H9 (cell line): ENCODE measurements at places on chromosomes 5 and 9. TPM values are rescaled to one million over a fixed set of nuclear protein-coding genes. Genes with fewer than 3 reads are reported as not detected.

Gene PAX5
- 0.39 and 0.75 TPM in 2 replicates for total RNA-seq

Gene PCDHA3
- 0.20 TPM in 1 of 2 replicates, not detected in the other for total RNA-seq

Gene VCAN
- 271 and 278 TPM in 2 replicates for total RNA-seq

Gene NDUFS4
- 92.9 and 95.9 TPM in 2 replicates for total RNA-seq

Gene MARVELD2
- total RNA-seq, result 29.5 and 30.3 TPM in 2 replicates

Gene GFI1B
- not detected in 2 replicates for total RNA-seq

Gene PLPP6
- 7.1 and 7.6 TPM in 2 replicates for total RNA-seq

Gene C5orf46
- total RNA-seq, result not detected in 2 replicates

Gene LMBRD2
- total RNA-seq, result 4.3 and 5.3 TPM in 2 replicates

Gene PHYKPL
- total RNA-seq, result 40.9 and 48.8 TPM in 2 replicates

Gene PLPP7
- 1.9 and 2.4 TPM in 2 replicates for total RNA-seq

Gene UQCRQ
- 293 and 306 TPM in 2 replicates for total RNA-seq

Gene TMEM252
- not detected in 2 replicates for total RNA-seq

Gene PCDHA4
- 3.5 and 3.9 TPM in 2 replicates for total RNA-seq

Gene KIF12
- 1.8 and 3.3 TPM in 2 replicates for total RNA-seq

Gene SARDH
- 5.3 TPM in 2 replicates for total RNA-seq

Gene TTC39B
- total RNA-seq, result 8.1 and 8.2 TPM in 2 replicates

Gene GNA14
- 0.37 and 0.48 TPM in 2 replicates for total RNA-seq

Gene GLDC
- total RNA-seq, result 74.4 and 74.6 TPM in 2 replicates

Gene STK10
- 14.6 and 16.3 TPM in 2 replicates for total RNA-seq

Gene CCNO
- total RNA-seq, result 0.24 and 0.42 TPM in 2 replicates

Gene ARHGEF28
- total RNA-seq, result 0.24 and 0.57 TPM in 2 replicates

Gene SHISAL2B
- total RNA-seq, result 5.0 and 5.4 TPM in 2 replicates

Gene INSL6
- total RNA-seq, result not detected in 2 replicates

Gene CDHR2
- total RNA-seq, result 0.90 TPM in 2 replicates

Gene QRFP
- total RNA-seq, result not detected in 2 replicates

Gene LECT2
- not detected in 2 replicates for total RNA-seq

Gene PDE8B
- 0.07 TPM in 1 of 2 replicates, not detected in the other for total RNA-seq

Gene MPDZ
- total RNA-seq, result 46.7 and 46.9 TPM in 2 replicates

Gene STPG3
- not detected in 2 replicates for total RNA-seq

Gene NR6A1
- total RNA-seq, result 98.9 and 99.3 TPM in 2 replicates

Gene NKD2
- 7.3 and 7.7 TPM in 2 replicates for total RNA-seq

Gene TMEM141
- total RNA-seq, result 55.2 and 58.9 TPM in 2 replicates

Gene SNAPC3
- total RNA-seq, result 28.0 and 28.1 TPM in 2 replicates

Gene ANXA1
- 3.5 and 3.6 TPM in 2 replicates for total RNA-seq

Gene AP3B1
- total RNA-seq, result 41.8 and 43.3 TPM in 2 replicates
